ENCODE measurements at places on chromosomes 12 and 14.

- DNase-seq, result no peak
Measured at GRCh38 chr14:102472791-102473150, 36.8 kb downstream of the ANKRD9 start.

- DNase-seq, result no peak
Measured at GRCh38 chr14:26216786-26217185, 381.0 kb downstream of the NOVA1 start.

- DNase-seq, result no peak
Measured at GRCh38 chr14:75811872-75812499, 150.9 kb downstream of the TTLL5 start.

- peak; percentile 37 for DNase-seq
Measured at GRCh38 chr14:105944632-105945610, 418.5 kb downstream of the TMEM121 start.

- no peak for DNase-seq
Measured at GRCh38 chr12:15823360-15824128, 34.4 kb upstream of the EPS8 start.

- no peak for DNase-seq
Measured at GRCh38 chr12:103808239-103808880, 32.7 kb downstream of the NT5DC3 start.

DNA sequence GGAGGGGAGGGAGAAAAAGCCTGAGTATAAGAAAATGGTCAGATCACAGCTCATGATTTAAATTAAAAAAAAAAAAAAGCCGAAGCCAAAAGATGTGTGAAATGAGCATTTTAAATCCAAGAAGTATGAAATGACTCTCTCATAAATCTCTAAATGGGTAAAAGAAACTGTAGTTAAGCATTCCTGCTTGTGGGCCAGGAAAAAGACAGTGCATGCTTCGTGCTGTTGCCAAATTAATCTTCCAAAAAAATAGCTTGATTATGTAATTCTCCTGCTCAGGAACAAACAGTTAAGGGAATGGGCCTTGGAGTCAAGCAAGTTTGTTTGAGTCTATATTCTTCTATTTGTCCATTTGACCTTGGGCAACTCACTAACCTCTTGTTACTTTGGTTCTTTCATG is 325.4 kb upstream of the SEL1L start:
- DNase-seq, result no peak

DNA sequence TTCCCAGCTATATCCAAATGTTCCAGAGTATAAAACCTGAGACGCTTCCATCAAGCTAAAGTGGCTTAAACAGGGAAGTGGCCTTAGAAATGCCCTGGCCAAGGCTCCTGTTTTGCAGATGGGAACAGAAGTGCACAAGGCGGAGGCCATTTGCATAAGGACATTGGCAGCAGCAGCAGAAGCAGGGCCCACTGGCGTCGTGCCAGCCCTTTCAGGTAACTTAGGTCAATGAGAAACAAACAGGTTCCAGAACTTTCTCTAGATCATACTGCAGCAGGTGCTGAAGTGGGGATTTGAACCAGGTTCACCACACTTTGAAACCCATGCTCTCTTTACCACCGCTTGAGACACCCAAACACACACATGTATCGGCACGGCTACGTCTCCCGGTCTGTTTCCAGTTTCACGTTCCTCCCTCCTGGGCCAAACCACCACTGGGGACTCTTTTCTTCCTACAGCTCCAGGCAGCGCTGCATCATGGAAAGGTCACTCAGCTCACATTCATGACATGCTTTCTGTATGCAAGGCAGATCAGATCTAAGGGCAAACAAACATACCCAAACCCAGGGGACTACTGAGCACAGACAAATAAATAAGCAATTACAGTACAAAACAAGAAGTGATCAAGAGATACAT is 46.0 kb upstream of the PLEKHG6 start:
- DNase-seq, result peak; percentile 73

GRCh38 chr14:104897330-104898194 is 27.1 kb upstream of the PLD4 start:
- peak; percentile 50 for DNase-seq

DNA sequence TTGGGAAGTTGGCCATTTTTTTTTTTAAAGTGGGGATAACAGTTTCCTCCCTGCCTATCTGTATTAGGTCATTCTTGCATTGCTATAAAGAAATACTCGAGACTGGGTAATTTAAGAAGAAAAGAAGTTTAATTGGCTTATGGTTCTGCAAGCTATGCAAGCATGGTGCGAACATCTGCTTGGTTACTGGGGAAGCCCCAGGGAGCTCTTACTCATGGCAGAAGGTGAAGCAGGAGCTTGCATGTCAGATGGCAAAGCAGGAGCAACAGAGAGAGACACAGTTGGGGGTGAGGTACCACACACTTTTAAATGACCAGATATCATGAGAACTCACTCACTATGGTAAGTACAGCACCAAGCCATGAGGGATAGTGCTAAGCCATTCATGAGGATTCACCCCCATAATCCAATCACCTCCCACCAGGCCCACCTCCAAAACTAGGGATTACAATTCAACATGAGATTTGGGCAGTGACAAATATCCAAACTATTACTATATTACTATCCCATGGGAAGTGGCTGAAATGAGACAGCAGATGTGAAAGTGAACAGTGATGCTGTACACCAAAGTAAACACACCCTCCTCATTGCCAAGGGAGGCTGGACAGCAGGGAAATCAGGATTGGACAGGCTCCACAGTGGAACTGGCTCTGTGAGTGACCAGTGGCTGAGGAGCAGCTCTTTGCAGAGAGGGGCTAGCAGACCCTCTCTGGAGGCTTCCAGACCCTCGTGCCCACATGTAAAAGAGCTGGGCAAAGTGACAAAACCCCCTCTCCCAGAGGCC is 40.5 kb downstream of the CRACR2A start:
- DNase-seq, result peak; percentile 21

DNA sequence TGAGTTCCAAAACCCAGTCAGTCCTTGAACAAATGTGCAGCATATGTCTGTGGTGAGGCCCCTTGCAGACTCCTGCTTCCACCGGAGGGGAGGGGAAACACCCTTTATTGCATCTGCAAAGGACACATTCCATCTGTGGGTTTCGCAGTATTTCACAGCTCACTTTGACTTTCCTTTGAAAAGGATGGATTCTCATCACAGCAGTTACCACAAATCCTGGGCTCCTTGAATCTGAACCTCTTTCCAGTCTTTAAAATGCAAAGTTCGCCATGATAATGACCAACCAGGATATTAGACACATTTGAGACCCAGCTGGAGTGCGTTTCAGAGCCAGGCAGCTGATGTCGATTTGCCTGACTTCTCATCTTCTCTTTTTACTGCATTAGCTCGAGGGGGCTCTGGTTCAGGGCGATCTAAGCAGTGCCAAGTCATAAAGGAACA is 242.4 kb downstream of the SLC15A4 start:
- no peak for DNase-seq

GRCh38 chr14:91135039-91135438 is 21.2 kb downstream of the DGLUCY start:
- DNase-seq, result no peak

DNA sequence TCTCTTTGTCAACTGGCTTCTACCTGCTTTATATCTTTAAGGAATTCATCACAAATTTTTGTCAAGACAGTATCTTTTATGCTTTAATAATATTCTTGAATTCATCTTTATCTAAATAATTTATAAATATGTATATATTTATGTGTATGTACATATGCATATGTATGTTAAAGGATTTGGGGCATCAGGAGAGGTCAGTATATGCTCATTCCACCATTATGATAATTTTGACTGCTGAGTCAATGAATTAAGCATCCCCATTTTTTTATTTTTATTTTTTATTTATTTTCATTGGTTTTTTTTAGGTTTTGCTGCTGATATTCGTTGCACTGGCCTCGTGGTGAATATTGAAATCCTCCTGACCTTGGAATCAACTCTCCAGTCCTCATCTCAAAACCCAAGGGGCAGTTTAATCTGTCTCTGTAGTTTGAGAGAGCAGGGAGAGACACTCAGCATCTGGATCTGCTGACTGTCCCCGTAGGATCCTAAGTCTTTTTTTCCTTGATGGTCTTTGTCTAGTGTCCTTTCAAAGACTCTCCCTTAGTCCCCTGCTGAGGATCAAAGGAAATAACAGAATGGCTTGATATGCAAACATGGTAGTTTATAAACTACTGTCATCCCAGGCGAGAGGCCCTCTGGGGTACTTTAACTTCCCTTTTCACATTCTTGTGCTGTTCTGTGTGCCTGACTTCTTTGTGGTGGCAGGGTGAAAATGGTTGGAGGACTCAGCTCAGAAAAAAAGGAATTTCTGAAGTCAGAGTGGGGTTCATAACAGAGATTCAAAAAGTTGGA is 218.7 kb downstream of the DIO2 start:
- no peak for DNase-seq

- DNase-seq, result no peak
Measured at GRCh38 chr12:76687981-76688380, 75.9 kb upstream of the ZDHHC17 start.

- peak; percentile 33 for DNase-seq
Measured at GRCh38 chr14:101504096-101504948, 57.0 kb upstream of the DIO3 start.

- peak; percentile 29 for DNase-seq
Measured at GRCh38 chr14:99350751-99351150, 78.8 kb upstream of the BCL11B start.

DNA sequence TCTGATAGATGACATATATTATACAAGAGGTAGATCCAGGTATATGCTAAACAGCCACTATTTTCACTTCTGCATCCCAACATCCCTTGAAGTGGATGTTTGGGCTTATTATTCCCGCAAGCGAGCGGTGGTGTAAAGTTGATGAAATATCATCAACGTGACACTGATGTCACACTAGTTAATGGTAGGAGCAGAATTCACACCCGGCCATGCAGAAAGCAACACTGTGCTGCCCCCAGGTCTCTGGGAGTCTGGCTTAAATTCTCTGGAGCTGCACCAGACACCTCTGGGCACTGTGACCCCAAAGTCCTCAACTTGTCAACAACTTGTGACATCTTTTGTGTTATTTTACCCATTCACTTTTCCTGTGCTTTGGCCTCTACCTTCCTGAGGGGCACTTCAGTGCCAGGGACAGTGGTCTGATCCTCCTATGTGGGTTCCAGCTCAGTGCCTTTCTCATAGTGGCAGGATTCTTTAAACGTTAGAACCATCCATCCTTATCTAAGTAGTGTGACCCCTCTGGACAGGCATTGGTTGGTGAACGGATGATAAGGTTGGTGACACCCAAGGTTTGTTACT is 952 bp downstream of the DRAM1 start:
- no peak for DNase-seq

DNA sequence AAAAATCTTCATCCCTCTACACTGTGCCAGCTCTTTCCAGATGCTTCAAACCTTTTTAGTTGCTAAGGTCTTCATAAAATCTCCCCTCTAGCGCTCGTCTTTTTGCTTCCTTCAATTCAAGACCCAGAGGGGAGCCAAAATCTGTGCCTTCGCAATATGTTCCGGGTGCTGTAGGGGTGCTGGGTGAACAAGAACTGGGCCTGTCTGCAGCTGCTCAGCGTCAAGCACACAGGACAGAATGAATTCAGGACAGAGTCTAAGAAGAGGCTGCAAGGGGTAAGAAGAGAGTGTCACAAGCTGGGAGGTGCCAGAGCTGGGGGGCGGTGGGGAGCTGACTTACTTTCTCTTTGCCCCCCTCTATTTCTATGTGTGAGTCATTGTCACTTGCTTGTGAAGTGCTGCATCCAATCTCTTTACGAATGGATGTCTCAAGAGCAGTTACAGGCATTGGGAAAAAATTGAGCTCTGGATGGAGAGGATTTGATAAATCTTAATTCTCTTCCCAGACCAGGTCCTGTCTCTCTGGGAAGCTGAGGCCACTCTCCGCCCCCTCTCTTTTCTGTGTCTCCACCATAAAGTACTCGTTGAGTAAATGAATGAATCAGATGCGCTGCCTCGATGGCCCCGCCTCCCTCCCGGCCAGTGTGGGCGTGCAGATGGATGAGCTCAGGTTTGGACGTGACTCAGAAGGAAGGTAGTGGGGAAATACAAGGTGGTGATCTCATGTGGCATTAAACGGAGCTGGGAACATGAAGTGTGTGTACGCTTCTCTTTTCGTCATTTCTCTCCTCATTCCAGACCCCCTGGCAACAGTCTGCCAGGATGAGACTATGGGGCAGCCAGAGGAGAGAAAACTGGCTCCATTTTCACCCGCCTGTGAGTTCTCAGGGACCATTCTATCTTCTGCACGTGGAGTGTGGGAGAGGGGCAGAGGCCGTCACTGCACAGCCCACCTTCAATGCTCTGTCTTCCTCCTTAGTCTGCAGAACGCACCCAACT is 91.3 kb downstream of the TSPAN9 start:
- DNase-seq, result peak; percentile 97

- DNase-seq, result no peak
Measured at GRCh38 chr14:49640540-49641417, 5.7 kb upstream of the DNAAF2 start.

- DNase-seq, result no peak
Measured at GRCh38 chr12:93663006-93663728, 14.0 kb upstream of the CRADD start.

DNA sequence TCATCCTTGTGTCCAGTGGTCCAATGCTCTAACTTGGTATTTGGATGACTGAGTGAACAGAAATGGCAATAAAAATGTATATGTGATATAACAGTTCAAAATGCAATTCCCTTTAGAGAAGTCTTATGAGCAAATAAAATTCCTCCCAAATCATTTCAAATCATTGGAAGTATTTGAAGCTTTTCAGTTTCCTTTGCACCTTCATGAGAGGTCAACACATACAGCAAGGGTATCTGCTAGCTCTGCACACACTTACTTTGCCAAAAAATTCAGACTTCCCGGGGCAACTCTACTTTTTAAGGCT is 423.7 kb downstream of the ATP23 start:
- no peak for DNase-seq

GRCh38 chr14:100261621-100262020 is 22.7 kb downstream of the YY1 start:
- no peak for DNase-seq

DNA sequence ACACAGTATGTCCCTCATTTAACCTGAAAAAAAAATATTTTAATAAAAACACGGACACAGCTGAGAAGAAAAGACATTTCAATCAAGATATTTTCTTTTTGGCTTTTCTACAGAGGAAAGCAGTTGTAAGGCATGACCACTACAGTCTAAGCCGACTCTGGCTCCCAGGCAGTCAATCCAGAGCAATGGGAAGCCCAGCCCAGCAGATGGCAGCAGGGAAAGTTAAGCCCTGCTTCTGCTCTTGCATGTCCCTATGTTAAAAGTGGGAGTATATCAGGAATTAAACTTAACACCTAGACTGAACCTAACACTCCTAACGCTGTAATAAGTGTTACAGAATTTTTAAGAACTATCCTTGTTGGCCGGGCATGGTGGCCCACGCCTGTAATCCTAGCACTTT is 19.5 kb upstream of the HAL start:
- peak; percentile 75 for DNase-seq

DNA sequence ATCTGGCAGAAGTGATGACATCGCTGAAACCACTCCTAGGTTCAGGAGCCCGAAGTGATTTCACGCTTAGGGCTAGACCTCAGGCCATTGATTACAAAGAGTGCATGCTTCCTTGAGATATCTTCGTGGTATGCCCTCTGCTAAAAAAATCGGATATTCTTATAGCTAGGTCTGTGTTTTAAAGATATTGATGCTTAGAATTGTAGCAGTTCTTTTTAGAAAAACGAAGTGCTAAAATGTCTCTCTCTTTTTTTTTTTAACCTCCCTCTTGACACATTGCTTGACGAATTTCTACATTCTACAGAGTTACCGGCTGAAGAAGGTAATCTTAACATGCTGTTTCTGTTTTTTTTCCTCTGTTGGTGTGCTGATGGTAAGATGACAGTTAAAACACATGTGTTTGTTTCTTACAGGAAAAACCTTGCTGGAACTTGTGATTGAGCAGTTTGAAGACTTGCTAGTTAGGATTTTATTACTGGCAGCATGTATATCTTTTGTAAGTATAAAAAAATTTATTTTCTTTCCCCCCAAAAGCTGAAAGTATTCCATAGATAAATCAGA is 1.3 kb downstream of the ATP2A2 start:
- DNase-seq, result no peak

- DNase-seq, result peak; percentile 88
Measured at GRCh38 chr12:116977465-116978380, 67.0 kb downstream of the FBXW8 start.

Measured in islet precursor cell (in vitro differentiated cells).